Iris pigment epithelial cell (primary cell): ENCODE measurements at places on chromosomes 4 and X.

DNA sequence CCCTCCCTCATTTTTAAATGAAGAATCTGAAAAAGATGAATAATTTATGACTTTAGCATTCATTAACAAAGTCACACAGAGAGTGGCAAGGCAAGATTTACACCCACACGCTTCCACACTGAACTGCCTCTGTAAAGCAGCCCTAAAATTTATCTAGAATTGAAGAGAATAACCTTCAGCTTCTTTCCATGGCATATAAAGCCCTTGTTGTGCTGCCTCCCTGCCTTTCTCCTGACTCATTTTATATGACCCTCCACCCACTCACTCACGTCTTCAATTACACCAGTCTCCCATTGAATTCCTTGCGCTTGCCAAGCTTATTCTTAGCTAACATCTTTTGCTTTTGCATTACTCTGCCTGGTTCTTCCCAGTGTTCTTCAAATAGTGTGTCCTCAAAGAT lies 2649.3 kb downstream of the PCDH7 start:
- peak; percentile 52 for DNase-seq

DNA sequence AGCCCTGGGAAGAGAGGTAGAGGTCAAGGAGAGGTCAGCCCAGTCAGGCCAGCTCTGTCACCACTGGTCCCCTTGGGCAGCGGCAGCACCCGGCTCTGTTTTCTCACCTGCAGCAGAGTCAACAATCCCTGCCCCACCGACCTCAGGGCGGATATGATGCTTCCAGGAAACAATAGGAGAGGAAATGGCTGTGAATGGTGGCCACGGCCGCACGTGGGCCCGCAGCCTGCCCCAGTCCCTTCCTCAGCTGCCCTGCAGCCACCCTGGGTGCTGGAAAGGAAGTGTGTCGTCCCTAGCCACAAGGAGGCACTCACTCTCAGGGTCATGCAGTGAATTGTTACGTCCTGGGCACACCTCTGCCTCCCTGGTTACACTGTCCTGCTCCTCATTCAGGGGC lies 92.5 kb upstream of the ENPP6 start:
- DNase-seq: no peak

DNA sequence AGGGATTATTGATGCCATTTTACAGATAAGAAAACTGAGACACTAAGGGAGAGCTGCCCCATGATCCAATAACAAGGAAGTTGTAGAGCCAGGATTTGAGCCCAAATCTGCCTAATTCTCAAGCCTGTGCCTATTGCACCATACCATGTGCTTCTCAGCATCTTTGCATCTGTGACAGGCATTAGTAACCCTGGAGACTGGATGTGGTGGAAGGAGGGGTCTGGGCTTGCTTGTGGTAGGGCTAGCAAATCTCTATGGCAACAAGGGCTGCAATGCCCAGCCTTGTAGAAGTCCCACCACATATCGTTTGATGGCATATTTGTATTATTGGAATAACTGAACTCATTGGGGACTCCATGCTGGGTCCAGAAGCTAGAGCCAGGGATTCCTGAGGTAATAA lies 58.1 kb downstream of the RTL5 start:
- DNase-seq: no peak

DNA sequence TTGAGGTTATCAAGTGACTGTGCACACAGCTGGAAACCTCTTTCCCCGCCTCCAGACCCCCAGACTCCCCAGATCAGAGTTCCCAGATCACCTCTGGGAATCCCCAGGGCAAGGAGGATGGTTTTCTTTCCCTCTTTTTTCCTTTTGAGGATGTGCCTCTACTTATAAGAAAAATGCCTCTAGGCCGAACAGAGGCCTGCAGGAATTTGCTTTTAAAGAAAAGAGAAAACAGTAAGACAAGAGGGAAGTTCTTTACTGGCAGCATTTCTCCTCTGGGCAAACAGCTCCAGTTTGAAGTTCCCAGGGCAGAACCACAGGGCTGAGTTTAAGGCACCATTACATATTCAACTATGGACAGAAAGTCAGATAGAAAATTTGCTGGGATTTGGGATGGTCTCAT lies 837.9 kb upstream of the LCORL start:
- DNase-seq: no peak

GRCh38 chr4:4818415-4819212 lies 40.9 kb upstream of the MSX1 start:
- DNase-seq: no peak

DNA sequence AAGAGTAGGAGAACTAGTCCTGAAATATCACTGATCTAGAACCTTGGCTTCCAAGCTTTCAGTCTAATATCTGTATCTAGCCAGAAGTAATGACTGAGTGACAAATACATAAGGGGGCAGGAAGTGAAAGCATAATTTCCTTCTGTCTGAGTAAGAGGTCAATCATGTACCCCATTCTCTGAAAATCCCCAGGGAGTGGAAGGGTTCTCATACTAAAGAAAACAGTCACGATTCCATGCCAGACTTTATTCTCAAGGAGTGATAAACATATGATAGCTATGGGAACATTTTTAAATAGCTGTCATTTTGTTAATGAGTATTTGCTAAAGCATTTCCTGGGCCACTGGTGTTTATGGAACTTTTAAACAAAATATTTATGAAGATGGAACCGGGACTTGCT lies 308.5 kb downstream of the ARHGAP24 start:
- peak; percentile 94 for DNase-seq

DNA sequence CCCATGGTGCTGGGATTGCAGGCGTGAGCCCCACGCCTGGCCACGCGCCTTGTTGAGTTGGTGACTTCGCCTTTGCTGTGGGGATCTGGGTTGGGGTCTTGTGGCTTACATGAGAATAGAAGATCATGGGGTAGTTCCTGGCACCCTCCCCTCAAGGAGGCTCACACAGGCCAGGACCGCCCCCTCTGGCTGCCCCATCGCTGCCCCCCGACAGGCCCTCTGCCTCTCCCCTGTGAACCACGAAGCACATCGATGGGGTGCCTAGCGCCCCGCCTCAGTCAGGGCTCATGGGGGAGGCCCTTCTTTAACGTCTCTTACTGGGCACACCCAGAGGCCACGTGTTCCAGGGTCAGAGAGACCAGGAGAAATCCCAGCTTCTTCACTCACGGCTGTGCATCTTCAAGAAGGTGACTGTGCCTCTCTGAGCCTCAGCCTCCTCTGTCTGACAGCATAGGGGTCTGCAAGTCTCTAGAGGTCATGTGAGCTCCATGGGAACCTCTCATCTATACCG lies 23.6 kb upstream of the SPON2 start:
- no peak for DNase-seq

DNA sequence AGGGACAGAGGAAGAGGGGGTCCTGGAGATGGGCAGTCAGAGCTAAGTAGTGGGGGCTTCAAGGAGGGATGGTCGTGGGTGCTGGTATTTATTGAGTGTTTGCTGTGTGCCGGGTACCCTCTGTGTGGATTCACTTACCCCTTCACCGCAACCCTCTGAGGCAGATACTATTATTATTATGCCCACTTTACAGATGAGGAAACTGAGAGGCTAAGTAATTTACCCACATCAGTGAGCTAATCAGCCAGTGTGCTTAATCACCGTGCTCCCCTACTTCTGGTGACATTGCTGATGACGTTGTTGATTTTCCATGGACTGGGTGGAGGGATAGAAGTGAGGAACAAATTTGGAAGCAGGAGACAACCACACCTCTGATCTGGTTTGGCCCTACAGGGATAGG lies 4.1 kb upstream of the KIAA0232 start:
- DNase-seq: no peak

DNA sequence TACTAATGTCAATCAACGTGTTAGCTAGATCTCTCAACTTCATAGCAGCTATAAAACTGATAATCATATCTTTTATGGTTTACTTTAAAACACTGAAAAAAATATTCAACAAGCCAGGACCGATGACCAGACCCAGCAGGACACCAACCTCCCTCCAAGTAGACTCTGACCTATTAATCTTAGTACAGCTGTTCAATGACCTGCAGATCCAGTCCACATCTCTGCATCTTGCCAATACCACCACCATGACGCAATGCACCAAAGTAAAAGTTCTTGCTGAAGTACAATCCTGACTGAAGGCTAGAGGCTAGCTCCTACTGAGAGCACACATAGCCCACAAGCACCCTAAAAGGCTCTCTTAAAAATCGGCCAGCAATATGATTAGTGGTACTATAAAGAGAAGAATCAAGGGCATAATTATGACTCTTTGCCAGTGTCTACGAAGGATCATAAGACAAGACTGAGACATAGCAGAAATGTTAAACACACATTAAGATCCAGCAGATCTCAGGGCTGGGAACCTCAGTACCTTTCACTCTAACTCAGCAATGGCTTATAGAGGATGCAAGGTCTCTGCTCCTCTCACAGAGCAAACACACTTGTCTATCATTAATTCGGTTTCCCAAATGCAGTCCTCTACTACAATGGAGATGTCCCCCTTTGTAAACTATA lies 7.6 kb downstream of the MED14 start:
- peak; percentile 30 for DNase-seq

DNA sequence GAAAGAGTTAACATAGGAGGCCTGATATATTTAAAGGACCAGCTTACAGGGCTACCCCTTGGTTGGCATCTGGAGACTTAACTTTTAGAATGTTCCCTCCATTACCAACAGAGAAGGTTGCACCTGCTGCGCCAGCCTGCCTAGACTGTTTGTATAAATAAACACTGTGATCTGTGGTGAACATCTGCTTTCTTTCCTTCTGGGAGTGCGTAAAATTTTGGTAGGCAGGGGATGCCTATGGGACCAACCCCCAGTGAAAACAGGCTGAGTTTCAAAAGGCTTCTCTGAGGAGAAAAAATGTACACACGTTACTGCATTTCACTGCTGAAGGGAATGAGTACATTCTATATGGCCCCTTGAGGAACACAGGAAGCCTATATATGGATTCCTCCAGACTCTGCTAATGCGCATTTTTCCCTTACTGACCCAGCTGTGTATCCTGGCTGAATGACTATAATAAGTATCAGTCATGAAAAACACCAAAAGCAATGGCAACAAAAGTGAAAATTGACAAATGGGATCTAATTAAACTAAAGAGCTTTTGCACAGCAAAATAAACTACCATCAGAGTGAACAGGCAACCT lies 13.8 kb downstream of the CENPC start:
- DNase-seq: no peak

DNA sequence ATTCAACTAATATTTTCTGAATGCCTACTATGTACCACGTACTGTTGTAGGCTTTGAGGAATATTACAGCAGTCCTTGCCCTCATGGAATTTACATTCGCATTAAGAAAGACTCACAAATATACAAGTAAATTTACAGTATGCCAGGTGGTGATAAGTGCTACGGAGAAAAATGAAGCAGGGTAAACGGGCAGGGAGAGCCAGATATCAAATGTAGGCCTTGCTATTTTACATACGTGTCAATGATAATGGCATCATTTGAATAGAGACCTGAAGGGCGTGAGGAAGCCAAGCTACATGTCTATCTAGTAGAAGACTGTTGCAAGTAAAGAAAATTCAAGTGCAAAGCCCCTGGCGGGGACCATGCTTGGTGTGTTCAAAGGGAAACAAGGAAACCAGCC lies 65.2 kb downstream of the AMMECR1 start:
- DNase-seq: no peak

- no peak for DNase-seq
These were observed 66.2 kb downstream of the EGF start for GRCh38 chr4:109978704-109979454.

GRCh38 chr4:106601519-106601918 lies 232.9 kb upstream of the GIMD1 start:
- DNase-seq: peak; percentile 38

GRCh38 chrX:1464971-1465285 lies 12.2 kb upstream of the ASMTL start:
- no peak for DNase-seq

DNA sequence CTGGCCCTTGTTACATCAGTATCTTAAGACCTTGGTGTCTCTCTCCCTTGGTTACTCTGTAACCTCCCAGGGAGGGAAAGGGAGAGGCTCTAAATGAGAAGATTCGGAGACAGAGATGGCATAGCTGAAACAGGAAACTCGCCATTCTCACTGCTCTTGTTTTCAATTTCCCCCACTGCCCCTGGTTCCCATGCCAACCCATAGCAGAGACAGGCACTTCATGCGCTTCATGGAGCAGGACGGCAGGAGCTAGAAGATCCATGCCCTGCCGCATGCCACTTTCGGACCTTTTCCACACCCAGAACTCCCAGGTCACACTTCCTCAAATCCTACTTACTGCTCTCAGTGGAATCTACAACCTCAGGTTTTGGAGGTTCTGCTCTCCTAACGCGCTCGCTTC lies 3.1 kb downstream of the ZMYM3 start:
- DNase-seq: no peak

DNA sequence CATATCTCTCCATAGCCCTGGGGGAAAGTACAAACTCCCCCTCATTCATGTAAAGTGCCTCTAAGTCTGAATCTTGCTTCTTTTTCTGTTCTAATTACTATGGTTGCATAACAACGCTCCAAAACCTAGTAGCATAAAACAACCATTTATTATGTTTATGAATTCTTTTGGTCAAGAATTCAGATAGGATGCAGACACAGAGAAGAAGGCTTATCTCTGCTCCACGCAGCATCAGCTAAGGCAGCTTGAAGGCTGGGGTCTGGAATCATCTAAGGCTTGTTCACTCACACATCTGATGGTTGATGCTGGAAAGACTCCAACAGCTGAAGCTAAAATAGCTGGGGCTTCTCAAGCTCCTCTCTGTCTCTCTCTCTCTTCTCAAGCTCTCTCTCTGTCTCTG lies 564.5 kb downstream of the ZNF674 start:
- DNase-seq: peak; percentile 36

GRCh38 chr4:60296386-60296785 lies 903.7 kb upstream of the ADGRL3 start:
- no peak for DNase-seq

GRCh38 chr4:155524926-155525455 lies 141.7 kb upstream of the GUCY1A1 start:
- DNase-seq: no peak

DNA sequence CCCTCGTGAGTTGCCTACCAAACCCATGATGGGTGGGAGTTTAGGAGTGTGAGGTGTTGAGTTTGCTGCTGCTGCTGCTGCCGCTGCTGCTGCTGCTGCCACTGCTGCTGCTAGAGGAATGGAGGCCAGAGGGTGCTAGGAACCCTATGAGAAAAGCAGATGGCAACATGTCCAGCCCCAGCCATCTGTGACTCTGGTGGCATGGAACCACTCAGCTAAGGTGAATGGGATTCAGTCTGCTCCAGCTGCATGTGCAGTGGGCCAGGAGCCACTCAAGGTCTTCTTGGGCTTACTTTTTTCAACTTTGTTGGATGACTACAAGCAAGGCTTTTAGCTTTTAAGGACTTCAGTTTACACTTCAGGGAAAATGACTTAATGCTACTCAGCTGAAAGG lies 103.8 kb downstream of the RTL5 start:
- DNase-seq: no peak

GRCh38 chr4:124903995-124904722 lies 191.6 kb upstream of the ANKRD50 start:
- DNase-seq: peak; percentile 85

- no peak for DNase-seq
These were observed 22.7 kb downstream of the NOP14 start for GRCh38 chr4:2940267-2941137.

DNA sequence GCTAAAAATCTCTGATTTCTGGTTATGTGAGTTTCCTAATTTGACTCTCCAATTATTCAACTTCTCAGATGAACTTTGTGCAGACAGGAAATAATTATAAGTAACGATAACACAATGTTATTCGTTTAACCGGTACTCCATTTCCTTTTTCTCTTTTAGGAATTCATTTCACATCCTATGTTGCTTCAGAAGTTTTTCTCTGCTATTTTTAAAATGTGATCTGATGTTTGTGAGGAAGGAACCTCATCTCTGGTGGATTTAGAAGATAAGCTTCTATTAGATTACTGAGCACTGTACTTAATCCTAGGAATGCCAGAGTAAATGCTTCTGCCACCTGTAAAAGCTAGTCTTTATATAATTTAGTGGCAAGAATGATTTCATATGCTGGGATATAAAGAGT lies 116.0 kb upstream of the ETNPPL start:
- no peak for DNase-seq
